ENCODE measurements at places on chromosomes 12 and 14.
A peak's percentile ranks its signal among the peaks of the same experiment; 100 is the strongest.

- peak; percentile 63 for DNase-seq
Measured at GRCh38 chr12:49187184-49187583, 1.7 kb downstream of the TUBA1A start.

- no peak for DNase-seq
Measured at GRCh38 chr14:50936882-50937281, 7.4 kb downstream of the PYGL start.

DNA sequence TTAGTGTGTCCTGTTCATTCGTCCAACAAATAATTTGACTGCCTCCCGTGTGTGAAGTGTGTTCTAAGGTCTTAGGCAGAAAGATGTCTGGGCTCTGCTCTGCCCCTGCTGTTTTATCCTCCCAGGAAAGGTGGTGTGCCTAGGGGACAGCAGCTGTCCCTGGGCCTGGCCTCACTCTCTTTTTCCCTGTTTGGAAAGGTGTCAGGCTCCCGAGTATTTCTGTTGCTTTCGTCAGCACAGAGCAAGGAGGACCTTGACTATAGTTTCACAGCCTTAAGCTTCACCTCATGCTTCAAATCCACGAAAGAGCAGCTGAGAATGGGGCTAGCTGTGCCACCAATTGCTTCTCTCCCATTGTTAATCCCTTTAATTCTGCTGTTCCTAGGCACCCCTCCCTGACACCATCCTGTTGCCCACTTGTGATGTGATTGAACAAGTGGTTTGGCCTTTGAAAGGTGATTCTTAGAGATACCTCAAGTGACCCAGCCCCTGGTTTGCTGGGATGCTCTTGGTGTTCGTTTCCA is 54.2 kb downstream of the TGFB3 start:
- DNase-seq = no peak

DNA sequence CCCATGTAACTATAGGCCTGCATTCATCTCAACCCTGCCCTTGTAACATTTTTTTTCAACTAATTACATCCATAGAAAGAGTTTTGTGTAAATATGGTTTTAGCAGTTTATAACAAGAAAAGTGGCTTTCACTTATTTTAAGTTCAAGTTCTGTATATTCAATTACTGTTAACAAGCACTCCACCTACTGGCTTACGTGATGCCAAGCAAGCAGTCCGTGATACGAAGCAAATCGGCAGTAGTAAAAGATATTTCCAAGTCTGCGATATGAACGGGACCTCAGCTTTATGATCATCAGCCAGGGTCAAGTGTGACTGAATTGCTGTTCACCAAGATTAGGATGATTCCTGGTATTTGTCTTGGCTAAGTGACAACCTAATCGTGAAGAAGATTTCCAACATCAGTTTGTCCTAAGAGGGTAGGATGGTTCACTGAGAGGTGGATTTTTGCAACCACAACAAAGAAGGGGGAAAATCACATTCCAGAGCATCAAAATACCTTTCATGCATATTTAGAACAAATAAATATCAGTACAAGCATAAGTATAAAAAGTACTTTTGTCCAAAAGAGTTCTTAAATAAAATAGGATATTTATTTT is 456.2 kb downstream of the FOXG1 start:
- DNase-seq = peak; percentile 52

DNA sequence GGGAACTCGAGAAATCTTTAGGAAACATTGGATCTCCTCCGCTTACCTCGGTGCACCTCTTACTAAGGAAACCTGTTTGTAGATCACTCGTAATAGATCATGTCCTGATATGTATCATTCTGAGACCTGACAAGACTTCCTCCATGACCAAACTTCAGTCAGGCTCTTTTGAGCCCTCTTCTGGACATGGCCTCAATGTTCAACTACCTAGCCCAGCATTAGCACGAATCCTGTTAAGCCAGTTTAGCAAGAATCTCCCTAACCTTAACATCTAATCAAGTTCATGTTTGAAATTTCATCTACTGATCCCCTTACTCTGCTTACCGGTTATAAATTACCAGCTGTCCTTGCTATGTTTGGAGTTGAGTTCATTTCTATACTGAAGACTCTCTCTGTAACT is 713.9 kb upstream of the USP15 start:
- DNase-seq = no peak

- DNase-seq = no peak
Measured at GRCh38 chr14:58693048-58693447, 55.3 kb downstream of the DACT1 start.

All from fibroblast of skin of abdomen (primary cell).